HEK293T (cell line): ENCODE measurements at places on chromosomes 1 and 21.

GRCh38 chr1:188906921-188907641, 1570.6 kb downstream of the BRINP3 start:
- no peak for DNase-seq

- no peak for DNase-seq
Measured at GRCh38 chr1:89959719-89960118, 35.2 kb upstream of the ZNF326 start.

GRCh38 chr1:117846674-117847425, 82.6 kb downstream of the GDAP2 start:
- DNase-seq, result no peak

DNA sequence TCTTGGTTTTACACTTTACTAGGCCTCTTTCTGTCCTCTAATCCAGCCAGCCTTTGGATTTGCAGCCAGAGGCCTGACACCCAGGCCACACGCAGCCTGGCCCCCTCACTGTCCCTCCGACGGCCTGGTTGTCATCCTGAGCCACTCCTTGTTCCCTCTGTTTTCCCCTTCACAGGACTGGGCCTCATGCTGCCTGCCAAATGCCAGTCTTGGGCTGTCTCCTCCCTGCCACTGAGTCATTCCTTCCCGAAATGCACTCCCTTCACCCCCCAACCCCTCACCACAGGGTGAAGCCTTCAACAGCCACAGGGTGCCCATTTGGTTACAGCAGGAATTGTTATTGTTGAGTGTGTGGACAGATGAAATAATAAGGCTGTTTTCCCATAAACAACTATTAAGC, 21.3 kb downstream of the ACOT11 start:
- DNase-seq, result no peak

DNA sequence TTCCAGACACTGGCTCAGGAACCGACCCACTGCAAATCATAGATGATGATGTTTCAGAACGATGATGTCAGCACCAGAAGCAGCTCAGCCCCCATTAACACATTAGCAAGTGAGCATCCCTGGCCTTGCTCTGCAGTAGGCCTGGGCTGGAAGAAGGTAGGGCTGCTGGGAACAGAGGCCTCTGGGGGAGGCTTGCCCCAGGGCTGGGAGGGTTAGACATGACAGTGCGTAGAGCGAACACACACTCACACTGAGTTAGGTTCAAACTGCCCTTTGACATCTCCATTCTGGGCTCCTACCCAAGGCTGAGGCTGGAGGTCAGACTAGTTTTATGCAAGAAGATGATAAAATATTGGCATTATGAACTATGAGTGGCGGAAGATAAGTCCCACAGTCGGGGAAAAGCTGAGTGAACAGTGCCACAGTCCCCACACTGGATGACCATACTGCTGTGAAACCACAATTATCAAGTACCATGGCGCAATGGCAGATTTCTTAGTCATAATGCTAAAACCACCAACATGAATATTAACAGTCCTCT, 91.1 kb downstream of the DMRTB1 start:
- DNase-seq, result no peak
